Fibroblast of lung (primary cell): ENCODE measurements at places on chromosomes 2 and 18. TPM values are rescaled to one million over a fixed set of nuclear protein-coding genes. Genes with fewer than 3 reads are reported as not detected.

Gene TMEM150A
- 11.8 and 13.2 TPM in 2 replicates for total RNA-seq

Gene ZNF385B
- total RNA-seq, result under 0.01 TPM in 1 of 2 replicates, not detected in the other

DNA sequence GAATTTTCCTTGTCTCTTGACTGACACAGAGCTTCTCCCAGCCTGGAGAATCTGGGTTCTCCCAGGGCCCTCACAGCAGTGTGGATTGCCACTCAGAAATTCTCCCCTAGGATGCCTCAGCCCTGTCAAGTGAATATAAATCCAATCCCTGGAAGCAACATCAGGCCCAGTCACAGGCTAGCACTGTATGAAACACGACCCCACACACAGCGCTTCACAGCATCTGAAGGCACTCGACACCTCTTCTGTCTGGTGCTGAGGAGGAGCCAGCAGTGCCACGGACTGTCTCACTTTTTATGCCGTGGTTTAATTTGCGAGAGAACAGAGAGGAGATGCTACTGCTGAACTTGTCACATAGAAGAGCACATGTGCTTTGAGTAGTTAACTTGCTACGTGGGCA lies 164.5 kb downstream of the NAPG start:
- DNase-seq, result no peak

DNA sequence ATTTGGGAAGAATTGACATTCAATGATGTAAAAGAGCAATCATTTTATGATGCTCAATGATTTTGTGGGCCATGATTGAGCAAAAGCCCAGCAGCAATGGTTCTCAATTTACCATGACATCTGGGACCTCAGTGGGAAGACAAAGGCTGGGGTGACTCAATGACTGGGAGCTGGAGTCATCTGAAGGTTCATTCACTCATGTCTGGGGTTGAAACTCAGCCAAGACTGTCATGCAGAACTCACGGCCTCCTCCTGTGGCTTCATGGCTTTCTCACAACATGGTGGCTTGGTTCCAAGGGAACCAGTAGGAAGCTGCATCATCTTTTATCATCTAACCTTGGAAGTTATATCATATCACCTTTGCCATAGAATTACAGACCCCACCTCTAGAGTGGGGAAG lies 45.1 kb upstream of the CD226 start:
- DNase-seq, result peak; percentile 48

Gene EVX2
- not detected in 2 replicates for total RNA-seq

GRCh38 chr2:120403676-120404075 lies 57.7 kb downstream of the INHBB start:
- no peak for DNase-seq

DNA sequence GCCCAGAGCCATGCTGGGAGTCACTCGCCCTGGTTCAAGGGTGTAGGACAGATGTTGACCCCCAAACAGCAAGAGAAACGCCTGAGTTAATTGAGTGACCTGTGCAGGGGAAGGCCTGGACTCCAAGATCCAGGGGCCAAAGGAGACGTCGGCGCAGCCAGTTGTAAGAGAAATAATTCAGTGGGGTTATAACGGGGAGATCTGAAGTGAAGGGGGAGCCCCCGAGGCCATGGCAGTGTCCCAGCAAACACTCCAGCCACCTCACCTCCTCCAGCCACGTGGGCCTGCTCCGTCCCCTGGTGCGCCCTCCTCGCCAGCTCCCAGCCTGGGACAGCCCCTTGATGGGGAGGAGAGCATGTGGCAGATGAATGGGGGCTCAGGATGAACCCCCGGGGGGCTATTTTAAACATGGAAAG lies 130.7 kb upstream of the GPC1 start:
- no peak for DNase-seq

DNA sequence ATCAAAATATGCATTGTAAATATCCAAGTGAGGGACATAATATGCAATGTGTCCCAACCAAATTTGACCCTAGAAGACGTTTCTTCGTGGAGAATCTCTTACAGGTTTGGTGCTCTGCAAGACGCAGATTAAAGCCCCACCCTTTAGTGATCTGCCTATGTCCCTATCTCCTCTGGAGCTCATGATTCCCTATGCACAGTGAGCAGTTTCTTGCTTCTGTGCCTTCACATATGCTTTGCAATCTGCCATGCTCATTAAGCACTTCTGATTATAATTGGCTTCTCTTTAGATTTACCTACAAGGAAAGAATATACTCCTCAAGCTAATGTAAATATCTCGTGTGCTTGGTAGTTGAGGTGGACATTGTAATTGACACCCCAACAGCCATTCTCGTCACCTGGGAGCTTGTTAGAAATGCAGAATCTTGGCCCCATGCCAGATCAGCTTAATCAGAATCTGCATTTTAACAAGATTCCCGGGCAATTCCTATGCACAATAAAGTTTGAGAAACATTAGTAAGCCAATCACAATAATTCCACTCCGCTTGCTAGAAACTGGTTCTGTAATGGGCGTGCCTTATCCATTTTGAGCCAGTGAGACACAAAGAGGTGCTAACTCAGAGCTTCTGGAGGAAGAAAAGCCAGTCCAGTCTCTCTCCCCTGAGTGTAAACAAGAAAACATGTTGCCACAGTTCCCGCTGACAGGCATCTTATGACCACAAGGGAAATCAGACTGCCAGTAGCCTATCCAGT lies 2.8 kb upstream of the PUM2 start:
- DNase-seq, result no peak

DNA sequence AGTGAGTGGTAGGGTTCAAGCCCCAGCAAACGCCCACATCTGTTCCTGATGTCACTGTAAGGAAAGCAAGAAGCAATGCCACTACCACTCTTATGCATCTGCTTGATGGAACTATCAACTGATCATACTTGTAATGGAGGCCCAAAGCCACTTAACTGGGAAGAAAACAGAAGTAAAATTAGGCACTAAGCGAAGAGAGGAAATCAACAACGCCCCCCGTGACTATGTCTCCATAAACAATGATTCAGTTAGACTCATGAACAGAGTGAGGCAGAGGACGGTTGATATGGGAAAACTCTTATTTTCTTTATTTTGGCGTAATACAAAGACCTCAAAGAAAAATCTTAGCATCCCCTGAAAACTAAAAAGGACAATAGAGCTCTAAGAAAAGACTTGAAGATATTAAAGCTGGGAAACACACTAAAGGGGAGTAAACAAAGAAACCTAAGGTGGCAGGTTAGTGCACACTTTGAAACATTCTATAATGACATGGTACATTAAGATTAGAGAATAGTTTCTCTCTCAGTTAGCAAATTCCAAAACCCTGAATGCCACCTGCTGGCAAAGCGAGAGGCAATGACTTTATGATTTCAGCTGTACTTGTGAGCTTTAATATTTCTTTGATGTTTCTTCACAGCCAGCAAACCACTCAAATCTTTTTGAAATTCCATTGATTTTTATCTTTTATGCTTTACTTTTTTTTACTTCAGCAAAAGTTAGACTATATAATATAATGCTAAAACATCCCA lies 86.5 kb downstream of the LRP2 start:
- peak; percentile 3 for DNase-seq

Gene GKN2
- total RNA-seq, result not detected in 2 replicates
